Muscle of arm (tissue), 14 donors: ENCODE measurements at places on chromosomes 2 and 18. TPM values are rescaled to one million over a fixed set of nuclear protein-coding genes. Genes with fewer than 3 reads are reported as not detected.

- DNase-seq, result no peak
These were observed 6.1 kb downstream of the FAM124B start for GRCh38 chr2:224395620-224396390.

DNA sequence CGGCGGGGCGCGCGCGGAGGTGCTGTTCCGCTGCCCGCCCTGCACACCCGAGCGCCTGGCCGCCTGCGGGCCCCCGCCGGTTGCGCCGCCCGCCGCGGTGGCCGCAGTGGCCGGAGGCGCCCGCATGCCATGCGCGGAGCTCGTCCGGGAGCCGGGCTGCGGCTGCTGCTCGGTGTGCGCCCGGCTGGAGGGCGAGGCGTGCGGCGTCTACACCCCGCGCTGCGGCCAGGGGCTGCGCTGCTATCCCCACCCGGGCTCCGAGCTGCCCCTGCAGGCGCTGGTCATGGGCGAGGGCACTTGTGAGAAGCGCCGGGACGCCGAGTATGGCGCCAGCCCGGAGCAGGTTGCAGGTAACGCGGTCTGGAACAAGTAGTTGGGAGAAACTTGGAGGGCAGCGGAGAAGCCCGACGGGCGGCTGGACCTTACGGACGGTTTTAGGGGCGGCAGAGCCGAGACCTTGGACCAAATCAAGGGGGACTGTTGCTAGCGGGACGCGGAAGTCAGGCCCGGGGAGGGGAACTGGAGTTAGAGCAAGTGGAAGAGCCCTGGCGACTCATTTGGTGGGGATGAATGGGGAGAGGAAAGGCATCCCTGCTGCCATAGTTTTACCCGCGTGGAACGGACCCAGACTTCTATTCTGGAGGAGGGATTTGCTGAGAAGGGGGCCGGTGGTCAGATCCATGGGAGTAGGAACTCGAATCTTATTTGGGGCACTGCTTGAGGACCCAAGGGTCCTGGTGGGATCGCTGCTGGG, 573 bp downstream of the IGFBP2 start:
- DNase-seq, result no peak

SERPINB10 gene
- polyA plus RNA-seq, result 1.8 TPM

STARD6 gene
- polyA plus RNA-seq, result not detected
